ENCODE measurements at places on chromosomes 1 and 21.

GRCh38 chr1:51340380-51340779, 10.0 kb upstream of the TTC39A start:
- DNase-seq, result no peak

- DNase-seq, result no peak
Observed at GRCh38 chr21:35954066-35954465, 106.3 kb downstream of the SETD4 start.

- no peak for DNase-seq
Observed at GRCh38 chr1:245058436-245058835, 96.3 kb upstream of the KIF26B start.

DNA sequence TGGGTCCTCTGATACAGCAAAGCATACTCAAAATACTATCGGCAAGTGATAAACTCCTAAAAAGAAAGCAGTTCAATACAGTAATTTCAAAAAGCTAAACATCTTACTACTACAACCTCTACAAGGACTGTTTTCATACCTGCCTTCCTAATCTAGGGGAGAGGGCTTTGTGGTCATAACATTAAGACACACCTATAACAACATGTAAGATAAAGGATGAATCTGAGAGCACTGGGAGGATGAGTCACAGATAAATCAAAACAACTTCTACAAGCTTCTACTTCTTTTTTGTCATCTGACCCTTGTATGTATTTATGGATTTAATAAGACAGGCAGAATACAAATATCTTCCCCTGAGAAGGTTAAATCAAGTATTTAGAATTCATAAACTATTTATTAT, 40.0 kb downstream of the LTN1 start:
- DNase-seq, result no peak

GRCh38 chr1:66527686-66528085, 6.3 kb upstream of the SGIP1 start:
- DNase-seq, result no peak

DNA sequence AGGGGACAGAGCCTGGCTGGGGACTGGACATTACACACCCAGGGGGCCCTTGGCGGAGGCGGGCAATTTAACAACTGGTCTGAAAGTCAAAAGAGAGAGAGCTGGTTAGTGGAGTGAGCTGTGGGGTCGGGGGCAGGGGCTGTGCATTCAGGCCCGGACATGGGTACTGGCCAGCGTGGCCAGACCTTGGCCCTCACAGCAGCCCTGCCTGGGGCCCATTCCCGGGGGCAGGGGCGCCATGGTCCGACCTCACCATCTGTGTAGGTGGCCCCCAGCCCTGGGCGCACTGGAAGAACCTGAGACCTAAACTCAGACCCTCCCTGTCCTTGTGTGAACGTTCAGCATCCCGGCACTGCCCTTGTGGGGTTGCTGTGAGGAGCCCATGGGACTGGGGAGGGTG, 5.0 kb downstream of the CLDN19 start:
- no peak for DNase-seq

- no peak for DNase-seq
Observed at GRCh38 chr21:19268686-19269085, 865.1 kb upstream of the TMPRSS15 start.
